ENCODE measurements at places on chromosomes 3 and 15.
A peak's percentile ranks its signal among the peaks of the same experiment; 100 is the strongest.

- no peak for DNase-seq
Measured at GRCh38 chr3:125431912-125432790, 57.0 kb upstream of the ZNF148 start.

- DNase-seq: no peak
Measured at GRCh38 chr3:85090495-85090894, 131.7 kb downstream of the CADM2 start.

GRCh38 chr3:94004301-94004910 is 24.0 kb downstream of the STX19 start:
- DNase-seq: no peak

GRCh38 chr3:128709038-128709437 is 16.9 kb upstream of the RAB7A start:
- DNase-seq: no peak

- no peak for DNase-seq
Measured at GRCh38 chr15:95263751-95264150, 1032.4 kb downstream of the MCTP2 start.

DNA sequence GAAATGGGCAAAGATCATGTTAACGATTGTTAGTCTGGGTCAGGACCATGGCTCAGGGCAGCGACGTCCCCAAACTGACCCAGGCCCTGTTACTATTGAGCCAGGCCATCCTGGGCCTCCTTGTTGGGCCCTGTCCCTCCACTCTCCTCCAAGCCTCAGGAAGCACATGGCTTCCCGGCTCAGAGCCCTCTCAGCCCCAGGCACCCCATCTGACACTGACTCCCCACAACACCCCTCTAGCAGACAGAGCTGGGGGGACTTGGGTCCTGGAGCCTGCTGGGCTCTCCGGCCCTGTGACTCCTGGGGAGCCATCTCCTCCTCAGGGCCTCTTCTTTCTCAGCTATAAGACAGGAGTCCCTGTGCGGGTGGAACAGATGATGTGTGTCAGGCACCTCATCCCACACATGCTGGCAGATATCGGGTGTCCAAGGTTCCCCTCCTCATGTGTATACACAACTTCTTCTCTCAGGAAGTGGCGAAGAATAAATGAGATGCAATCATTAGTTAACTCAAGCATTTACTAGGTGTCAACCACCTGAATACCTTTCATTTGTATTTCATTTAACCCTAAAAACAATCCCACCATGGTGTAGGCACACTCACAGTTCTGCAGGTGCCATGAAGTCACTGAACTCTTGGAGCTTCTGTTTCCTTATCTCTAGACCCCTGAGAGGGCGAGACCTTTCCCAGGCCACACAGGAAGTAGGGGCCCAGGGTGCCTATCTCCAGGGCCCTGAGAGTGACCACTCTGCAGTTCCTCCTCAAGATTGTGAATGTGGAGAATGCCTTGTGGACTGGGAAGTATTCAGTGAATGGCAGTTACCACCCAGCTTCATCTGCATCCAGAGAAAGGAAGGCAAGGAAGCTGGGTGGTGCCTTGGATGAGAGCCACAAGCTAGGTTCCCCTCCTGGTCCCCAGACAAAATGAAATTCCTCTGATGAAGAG is 282.5 kb upstream of the TLE3 start:
- no peak for DNase-seq

- DNase-seq: no peak
Measured at GRCh38 chr3:196135693-196136639, 54.1 kb upstream of the TFRC start.

DNA sequence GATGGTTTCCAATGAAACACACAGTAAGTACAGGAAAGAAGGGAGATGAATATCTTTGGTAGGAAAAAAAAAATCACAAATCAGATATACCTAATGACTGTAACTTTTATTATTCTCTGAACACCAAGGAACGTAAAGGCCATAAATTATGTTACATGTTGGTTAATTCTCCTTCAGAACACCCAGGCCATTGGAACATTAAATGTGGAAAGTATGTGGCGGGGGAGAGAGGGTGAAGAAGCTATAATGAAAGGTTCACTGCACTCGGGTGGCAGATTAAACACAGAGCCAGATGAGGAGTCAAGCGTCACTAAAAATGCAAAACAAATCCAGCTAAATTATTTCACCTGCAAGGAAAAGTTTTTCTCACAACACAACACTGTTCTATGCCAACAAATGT is 193.8 kb downstream of the FHIT start:
- DNase-seq: no peak

DNA sequence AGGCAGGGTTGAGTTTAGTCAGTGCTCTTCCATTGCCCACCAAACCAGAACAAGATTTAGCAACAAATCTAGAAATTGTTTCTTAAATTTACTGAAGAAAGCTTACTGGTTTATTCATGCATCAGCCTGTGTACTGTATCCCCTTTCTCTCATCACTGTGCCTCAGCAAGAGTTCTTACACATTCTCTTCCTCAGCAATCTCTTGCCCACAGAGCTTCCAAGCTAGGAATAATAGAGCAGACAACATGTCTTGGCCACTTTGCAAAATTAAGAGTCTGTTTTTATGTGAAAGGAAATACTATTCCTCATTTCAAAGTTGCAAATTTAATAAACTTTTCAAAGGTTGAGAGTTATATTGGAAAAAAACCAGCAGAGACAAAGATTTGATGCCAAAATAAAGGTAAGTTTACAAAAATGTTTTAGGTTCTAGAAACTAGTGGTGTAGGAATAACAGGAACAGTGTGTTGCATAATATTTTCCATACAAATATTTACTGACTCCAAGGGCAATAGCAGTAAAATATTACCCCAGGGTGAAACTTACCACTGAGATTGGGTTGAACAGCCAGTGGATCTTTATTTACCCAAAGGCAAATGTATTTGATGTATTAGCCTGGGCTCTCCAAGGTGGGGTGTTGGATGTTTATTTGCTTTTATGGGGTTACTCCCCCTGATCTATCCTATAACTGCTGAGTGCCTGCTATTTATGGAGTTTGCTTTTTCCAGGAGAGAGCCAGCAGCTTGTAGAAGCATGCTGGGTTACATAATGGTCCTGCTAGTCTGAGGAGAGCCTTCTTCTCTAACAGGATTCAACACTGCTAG is 276.7 kb downstream of the ADAMTSL3 start:
- no peak for DNase-seq

GRCh38 chr3:150699068-150699639 is 4.6 kb downstream of the ERICH6 start:
- no peak for DNase-seq

DNA sequence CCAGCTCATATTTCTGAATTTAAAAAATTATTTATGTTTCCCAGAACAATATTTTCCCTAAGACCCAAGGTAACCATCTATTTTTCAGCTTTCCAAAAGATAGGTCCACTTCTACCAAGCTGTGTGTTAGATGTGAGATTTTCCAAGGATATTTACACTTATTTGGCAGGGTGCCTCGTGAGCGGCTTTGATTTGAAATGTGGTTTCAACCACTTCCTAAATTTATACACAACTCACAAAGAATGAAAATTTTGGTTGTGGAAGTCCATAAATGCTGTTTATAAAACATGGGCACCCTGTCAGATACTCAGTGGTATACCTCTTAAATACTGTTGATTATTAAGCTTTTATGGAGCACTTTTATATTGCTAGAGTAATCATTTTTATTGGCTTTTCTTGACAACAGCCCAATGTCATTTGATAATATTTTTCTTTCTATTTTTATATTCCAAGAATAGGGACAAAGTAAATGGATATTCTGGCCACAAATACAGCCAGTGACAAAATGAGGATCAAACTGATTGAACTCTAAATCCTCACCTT is 57.6 kb downstream of the GAP43 start:
- DNase-seq: no peak

- DNase-seq: no peak
Measured at GRCh38 chr3:139264375-139264774, 79.4 kb upstream of the MRPS22 start.

DNA sequence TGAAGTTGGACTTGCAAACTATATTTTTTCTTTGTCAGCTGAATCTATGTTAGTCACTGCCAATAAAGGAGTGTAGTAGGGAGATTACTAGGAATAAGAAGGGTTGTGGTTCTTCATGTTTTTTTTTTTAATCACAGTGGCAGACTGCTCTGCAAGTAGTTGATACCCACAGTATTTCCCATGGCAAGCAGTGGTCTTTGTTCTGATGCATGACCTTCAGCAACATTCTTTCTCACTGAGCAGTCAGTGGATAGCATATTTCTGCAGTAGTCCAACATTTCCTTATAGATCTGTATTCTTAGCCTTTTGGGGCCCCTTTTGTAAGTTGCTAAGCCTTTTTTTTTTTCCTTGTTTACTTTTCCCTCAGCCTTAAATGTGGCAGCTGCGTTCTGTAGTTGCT is 151.1 kb downstream of the DOCK3 start:
- no peak for DNase-seq

- no peak for DNase-seq
Measured at GRCh38 chr3:146305808-146306423, 55.0 kb upstream of the PLSCR4 start.

DNA sequence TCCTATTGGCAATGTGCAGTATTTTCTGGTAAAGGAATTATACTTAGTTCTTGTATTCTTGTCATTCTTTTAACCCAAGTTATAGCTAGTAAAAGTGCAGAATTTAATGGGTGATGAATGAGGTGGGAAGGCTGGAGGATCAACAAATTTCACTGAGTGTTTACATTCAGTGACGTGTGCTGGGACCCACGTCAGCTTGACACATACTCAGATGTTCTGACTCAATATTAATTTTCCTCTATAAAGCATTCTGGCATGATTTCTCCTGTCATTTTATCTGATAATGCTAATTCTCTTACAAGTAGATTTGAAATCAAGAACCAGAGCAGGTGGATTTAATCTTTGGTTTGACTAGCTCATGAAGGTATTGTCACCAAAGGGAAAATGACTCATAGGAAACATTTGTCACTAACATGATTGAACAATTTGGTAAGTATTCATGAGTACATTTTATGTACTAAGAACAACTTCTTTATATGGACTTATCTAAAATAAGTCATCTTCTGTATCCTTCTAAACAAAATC is 71.0 kb upstream of the SYNPR start:
- DNase-seq: no peak

GRCh38 chr15:51192521-51193280 is 98.0 kb upstream of the TNFAIP8L3 start:
- peak; percentile 13 for DNase-seq

- no peak for DNase-seq
Measured at GRCh38 chr3:100402256-100402655, 917 bp downstream of the LNP1 start.

- DNase-seq: no peak
Measured at GRCh38 chr15:76177491-76178040, 117.8 kb downstream of the TMEM266 start.

- no peak for DNase-seq
Measured at GRCh38 chr3:32399030-32399620, 7.5 kb downstream of the CMTM7 start.

- no peak for DNase-seq
Measured at GRCh38 chr3:197088370-197088769, 58.8 kb upstream of the MELTF start.

DNA sequence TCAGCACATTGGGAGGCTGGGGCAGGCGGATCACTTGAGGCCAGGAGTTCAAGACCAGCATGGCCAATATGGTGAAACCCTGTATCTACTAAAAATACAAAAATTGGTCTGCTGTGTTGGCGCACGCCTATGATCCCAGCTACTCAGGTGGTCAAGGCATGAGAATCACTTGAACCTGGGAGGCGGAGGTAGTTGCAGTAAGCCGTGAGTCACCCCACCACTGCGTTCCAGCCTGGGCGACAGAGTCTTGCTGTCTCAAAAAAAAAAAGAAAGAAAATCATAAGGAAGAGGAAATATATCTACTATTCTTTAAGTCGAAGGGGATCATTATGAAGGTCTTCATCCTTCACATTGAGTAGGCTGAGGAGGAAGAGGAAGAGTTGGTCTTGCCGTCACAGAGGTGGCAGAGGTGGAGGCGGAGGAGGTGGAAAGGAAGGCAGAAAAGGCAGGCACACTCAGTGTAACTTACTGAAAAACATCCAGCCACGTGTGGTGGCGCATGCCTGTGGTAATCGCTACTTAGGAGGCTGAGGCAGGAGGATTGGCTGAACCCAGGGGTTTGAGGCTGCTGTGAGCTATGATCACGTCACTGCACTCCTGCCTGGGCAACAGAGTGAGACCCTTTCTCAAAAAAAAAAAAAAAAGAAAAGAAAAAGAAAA is 14.2 kb downstream of the CSK start:
- DNase-seq: no peak

DNA sequence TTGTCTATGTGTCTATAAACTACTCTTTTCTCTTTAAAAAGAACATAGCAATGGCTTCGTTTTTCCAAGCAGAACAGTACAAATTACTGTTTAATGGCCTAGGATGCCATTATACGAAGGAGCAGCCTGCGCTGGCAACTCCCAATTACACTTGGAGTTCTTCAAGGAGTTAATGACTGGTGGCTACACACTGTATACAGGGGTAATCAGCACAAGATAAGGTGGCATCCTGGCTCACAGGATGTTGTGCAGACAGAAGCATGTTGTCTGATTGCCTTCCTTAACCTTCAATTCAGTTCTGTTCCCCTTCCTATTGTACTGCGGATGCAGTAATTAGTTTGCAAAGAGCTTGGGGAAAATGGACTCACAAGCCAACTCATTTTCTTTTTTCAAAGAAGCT is 250.7 kb upstream of the ROBO2 start:
- DNase-seq: no peak

DNA sequence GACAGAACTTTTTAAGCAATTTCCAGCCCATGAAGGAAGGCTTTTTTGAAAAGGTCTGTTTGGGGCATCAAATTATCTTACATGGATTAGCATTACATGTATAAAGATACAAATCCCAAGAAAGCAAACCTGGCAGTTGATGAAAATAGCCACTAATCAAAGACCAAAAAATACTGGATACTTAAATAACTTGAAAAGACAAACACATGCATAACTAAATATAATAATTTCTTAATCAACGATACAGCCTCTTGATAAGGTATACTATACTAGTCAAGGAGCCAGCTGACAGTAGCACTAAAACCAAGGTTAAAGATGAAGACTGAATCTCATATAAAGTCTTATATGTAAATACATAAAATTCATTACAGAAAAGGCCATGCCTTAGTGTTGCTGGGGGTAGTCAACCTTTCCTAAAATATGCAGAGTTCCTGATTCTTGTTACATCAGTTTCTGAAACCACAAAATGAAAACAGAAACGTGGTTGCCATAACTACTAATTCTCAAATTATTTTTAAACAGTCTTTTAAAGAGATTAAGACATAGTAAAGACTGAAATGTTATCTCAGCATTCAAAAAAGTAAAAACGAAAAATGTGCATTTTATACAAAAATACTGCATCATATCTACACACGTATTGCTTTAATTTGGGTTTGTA is 2.0 kb downstream of the ANKRD28 start:
- DNase-seq: no peak

GRCh38 chr15:58146749-58147148 is 8.6 kb downstream of the AQP9 start:
- DNase-seq: no peak

GRCh38 chr3:49053543-49053942 is 24.3 kb upstream of the IMPDH2 start:
- no peak for DNase-seq

- no peak for DNase-seq
Measured at GRCh38 chr3:100900671-100901335, 92.4 kb downstream of the ABI3BP start.
